ENCODE measurements at places on chromosomes 5 and 9.

GRCh38 chr5:135025730-135026644 lies 8.0 kb downstream of the PITX1 start:
- DNase-seq, result no peak

GRCh38 chr9:133359399-133360175 lies 3.2 kb downstream of the SURF2 start:
- DNase-seq, result no peak

- no peak for DNase-seq
Measured at GRCh38 chr9:23849379-23850035, 23.5 kb upstream of the ELAVL2 start.

DNA sequence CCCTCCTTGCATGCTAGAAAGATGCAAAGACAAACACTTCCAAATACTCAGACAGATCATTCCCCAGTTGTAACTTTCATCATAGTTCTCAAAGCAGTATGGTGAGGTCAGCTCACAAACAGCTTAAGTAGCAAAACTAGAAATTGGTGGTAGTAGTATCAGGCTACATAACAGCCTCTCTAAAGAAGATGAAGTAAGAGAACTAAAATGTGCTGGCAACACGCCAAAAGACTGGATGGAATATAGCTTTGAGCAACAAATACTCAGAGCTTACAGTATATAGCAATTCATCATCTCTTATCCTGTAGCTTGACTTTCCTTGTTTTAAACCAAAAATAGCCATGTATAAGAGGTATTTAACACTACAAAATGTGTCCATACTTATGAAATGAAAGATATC lies 7.5 kb downstream of the PFDN1 start:
- no peak for DNase-seq

- DNase-seq, result no peak
Measured at GRCh38 chr9:76379494-76379893, 14.7 kb downstream of the RFK start.

DNA sequence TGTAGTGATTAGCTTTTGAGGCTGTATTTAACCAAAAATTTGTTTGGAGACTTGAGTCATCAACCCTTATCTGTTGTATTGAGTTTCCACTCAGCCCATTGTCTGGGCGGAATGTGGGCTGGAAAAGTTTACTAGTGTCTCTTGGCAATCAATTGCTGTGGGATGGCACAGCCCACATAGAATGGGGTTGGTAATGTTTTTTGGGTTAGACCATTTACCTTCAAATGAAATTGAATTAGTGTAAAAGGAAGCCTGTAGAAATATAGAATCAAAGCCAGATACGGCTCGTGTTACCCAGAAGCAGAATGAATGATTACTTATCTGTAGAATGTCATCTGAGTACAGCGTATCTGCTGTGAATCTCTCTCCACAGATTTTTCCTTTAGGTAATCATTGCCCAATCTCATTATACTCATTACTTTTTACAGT lies 142.9 kb downstream of the AOPEP start:
- no peak for DNase-seq

DNA sequence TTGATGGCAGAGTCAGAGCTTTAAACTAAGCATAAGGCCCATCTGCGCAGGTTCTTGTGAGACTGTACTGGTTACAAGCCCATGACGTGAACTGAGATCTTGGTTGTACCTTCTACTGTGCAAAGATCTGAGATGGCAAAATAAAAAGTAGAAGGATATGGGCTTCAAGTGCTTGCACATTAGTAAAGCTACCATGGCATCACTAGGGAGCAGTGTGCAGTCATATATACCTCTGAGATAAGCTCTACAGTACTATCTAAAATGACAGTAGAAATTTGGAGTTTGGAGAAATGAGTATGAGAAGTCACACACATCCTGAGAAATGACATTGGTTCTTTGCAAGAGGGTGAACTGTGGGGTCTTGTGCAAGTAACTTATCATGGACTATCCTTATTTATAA lies 408.2 kb upstream of the PRR16 start:
- no peak for DNase-seq

DNA sequence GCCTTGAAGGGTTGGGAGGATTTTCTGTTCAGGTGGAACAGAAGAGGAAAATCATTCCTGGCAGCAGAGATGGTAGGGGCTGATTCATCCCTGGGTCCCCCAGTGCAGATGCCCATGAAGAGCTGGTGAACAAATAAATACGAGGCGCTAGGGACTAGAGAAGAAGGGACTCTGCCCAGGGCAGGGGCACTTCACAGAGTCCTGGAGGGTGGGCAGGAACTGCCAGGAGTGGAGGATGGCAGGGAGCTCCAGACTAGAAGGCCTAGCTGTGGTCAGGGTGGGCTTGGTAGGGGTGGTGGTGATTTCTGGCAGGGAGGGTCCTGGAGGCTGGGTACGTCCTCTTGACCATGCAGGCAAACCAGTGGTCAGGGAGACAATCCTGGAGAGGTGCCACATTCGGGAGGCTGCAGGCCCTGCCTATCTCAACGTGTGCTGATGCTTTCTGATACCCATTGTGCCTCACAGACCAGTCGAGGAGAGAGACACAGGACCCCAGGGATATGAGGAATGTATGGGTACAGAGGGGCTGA lies 69.9 kb downstream of the CRB2 start:
- no peak for DNase-seq

GRCh38 chr9:23551929-23552707 lies 273.9 kb downstream of the ELAVL2 start:
- DNase-seq, result no peak

- DNase-seq, result no peak
Measured at GRCh38 chr5:71834601-71835000, 115.5 kb downstream of the CARTPT start.

GRCh38 chr9:2469681-2470221 lies 151.8 kb upstream of the VLDLR start:
- DNase-seq, result no peak

DNA sequence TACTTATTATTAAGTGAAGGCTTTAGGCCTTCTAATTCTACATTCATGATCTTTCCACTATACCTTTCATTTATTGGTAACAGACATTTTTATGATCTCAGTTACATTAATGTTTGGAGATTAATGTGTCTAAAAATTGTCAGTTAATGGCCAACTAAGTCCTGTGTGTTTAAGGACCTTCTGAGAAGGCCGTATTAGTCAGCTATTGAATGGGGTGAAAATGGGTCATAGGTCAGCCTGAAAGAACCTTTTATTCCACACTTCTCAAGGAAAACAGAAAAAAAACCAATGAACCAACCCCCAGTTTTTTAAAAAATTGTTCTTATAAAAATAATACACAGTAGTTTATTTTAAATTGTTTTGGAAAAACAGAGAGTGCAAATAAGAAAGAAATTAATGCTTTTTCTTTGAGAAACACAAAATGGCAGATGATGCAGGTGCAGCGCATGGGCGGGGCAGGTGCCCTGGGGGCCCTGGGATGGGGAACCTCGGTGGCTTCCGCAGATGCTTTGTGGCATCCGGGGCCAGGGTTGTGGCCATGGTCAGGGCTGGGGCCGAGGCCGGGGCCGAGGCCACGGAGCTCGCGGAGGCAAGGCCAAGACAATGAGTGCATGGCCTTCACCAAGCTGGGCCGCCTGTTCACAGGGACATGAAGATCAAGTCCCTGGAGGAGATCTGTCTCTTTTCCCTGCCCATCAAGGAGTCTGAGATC lies 141.9 kb downstream of the SPATA31D1 start:
- no peak for DNase-seq

DNA sequence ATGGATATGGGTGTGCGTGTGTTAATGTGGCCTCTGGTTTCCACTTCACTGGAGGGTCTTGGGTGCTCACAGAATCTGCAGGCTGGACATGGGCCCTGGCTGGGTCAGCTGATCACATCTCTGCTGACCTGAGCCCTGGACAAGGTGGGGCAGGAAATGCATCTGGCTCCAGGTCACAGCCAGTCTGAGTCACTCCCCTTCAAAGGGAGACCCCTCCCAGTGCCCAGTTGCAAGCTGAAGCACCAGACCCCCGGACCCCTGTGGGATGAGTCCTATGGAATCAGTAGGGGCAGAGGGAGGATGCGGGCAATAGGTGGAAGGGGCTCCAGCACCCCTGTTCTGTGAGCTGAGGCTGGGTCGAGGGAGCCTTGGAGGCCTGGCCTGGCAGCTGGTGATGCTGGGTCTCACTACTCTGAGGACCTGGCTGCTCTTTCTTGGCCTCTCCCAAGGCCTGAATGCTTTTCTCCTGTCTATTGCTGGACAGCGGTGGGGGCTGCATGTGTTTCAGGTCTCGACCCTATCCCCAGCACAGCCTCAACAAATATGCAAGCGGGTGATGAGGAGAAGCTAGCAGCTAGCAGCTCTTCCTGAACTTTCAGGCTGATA lies 54.5 kb downstream of the PHF2 start:
- DNase-seq, result no peak

DNA sequence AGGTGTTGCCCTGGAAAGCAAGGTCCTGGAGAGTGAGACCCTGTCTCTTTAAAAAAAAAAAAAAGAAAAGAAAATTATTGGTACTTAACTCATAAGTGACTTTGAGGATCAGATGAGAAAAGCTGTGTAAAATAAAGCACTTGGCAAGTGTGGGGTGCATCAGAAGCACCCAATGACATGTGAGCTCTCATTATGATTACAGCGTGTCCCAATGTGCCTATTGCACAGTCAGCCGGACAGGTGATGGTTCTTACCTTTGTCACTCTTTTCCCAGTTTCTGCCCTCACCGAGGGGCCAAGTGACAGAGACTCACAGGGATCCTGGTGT lies 40.4 kb upstream of the IL17B start:
- DNase-seq, result no peak

- DNase-seq, result no peak
Measured at GRCh38 chr9:85514256-85514655, 227.5 kb downstream of the AGTPBP1 start.

DNA sequence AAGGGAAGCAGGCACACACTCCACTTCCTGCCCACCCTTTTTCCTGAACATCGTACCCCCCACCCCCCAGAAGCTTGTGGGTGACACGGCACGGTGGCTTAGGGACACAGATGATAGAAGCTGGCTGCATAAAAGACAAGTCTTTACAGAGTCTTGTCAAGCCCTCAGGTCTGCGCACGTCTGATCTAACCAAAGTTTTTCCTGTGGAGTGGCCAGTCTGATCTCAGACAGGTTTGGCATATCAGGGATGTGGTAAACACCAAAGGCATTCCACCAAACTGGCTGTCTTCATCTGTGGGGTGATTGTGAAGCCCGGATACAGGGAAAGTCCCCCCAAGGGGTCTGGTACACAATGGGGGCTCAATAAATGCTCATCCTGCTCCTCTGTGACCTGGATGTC lies 50.0 kb downstream of the CRB2 start:
- DNase-seq, result no peak

- no peak for DNase-seq
Measured at GRCh38 chr9:115057559-115057958, 60.4 kb downstream of the TNC start.

- no peak for DNase-seq
Measured at GRCh38 chr5:65157906-65158603, 323.7 kb downstream of the ADAMTS6 start.

- DNase-seq, result no peak
Measured at GRCh38 chr9:120303519-120303918, 276.4 kb downstream of the CDK5RAP2 start.

- no peak for DNase-seq
Measured at GRCh38 chr5:88846434-88846833, 36.5 kb downstream of the MEF2C start.

DNA sequence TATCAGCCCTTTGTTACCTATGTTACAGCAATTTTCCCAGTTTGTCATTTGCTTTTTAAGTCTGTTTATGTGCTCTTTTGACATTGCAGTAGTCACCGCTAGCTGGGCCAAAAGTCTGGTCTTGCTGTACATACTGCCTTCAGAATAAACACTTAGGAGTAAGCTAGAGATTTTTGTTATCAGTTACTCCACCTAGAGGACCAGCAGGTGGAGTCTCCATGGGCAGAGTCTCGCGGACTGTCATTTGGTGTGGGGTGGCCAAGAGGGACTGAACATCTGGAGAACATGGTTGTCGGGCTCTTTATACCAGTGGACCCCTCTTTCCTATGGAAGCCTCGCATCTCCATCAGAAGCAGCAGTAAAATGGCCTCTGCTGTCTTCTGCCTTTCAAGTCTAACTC lies 10.8 kb upstream of the MGAT1 start:
- DNase-seq, result no peak

DNA sequence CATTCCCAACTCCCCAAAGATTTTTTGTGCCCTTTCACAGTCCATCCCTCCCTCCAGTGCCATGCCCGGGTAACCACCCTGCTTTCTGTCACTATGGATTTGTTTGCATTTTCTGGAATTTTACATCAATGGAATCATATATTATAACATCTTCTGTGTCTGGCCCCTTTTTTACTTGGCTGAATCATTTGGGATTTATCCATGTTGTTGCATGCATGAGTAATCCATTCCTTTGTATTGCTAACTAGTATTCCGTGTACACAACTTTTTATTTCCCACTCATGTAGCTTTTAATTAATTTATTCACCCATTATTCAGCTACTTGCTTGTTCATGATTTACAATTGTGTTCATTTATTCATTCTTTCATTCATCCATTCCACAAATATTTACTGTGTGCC lies 94.1 kb downstream of the FGF18 start:
- DNase-seq, result no peak

GRCh38 chr9:93949694-93950449 lies 5.3 kb downstream of the BARX1 start:
- no peak for DNase-seq

DNA sequence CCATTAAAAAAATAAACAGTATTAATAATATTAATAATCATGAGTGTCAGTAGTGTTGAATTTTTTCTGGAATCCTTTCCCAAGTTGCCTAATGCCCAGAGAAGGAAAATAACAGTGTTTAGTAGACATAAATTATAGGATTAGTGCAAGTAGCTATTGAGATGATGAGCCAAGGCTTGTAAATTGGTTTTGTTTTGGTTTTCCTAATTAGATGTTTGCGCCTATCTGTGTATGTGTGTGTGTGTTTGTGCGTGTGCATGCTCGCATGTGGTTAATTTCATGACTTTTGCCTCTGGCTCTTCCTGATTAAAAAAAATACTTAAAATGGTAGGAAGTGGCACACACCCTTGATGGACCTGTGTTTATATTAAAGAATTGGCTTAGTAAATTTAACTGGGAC lies 55.4 kb downstream of the FXN start:
- DNase-seq, result no peak

- no peak for DNase-seq
Measured at GRCh38 chr9:38007016-38007415, 62.0 kb downstream of the SHB start.

GRCh38 chr5:132076202-132076830 lies 2.7 kb downstream of the CSF2 start:
- DNase-seq, result no peak

DNA sequence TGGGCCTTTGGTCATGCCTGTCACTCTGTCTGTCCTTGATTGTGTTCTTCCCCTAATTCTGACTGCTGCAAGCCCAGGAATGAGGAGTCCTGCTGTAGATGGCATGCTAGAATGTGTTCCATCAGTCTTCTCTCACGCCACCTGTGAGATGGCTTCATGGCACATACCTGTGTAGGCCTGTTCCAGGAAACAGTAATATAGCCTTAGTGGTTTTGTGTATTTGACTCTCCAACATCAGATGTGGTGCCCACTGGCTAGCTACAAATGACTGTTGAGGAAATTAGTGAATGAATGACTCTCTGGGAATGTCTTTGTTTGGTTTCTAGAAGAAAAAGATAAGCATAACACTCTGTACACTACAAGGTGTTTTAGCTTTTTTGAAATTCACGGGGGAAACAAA lies 367.5 kb downstream of the KDM4C start:
- no peak for DNase-seq

- peak; percentile 88 for DNase-seq
Measured at GRCh38 chr5:132293992-132294727, at the start of gene SLC22A4. Gene SLC22A4 (plus strand): TSS chr5:132294394. CDS start chr5:132294617, 223 bp downstream.

GRCh38 chr5:73392775-73393174 lies 55.8 kb downstream of the FOXD1 start:
- DNase-seq, result no peak

- no peak for DNase-seq
Measured at GRCh38 chr5:156361436-156362109, 34.6 kb downstream of the SGCD start.

Measured in midbrain (tissue), 1 donor.